ENCODE measurements at places on chromosomes 5 and 9. TPM values are rescaled to one million over a fixed set of nuclear protein-coding genes. Genes with fewer than 3 reads are reported as not detected.
A peak's percentile ranks its signal among the peaks of the same experiment; 100 is the strongest.

- no peak overlapping the region for H3K27ac ChIP-seq
- peaks cover 6% of the 10 kb centered on the region for H3K27me3 ChIP-seq
- no peaks in the 10 kb centered on the region for H3K4me1 ChIP-seq
Observed at GRCh38 chr9:70525519-70525918, 111.1 kb upstream of the KLF9 start.

TAF11L5 gene
- polyA plus RNA-seq, result not detected

GRCh38 chr9:104088416-104088815 lies 5.7 kb upstream of the SMC2 start:
- no peaks in the 10 kb centered on the region for H3K36me3 ChIP-seq
- DNase-seq, result no peak
- no peak overlapping the region for H3K4me3 ChIP-seq
- H3K27me3 ChIP-seq, result no peaks in the 10 kb centered on the region
- no peak overlapping the region for H3K27ac ChIP-seq
- H3K4me1 ChIP-seq, result peaks cover 9% of the 10 kb centered on the region

GRCh38 chr5:137268646-137269045 lies 230.5 kb downstream of the SPOCK1 start:
- H3K36me3 ChIP-seq, result no peaks in the 10 kb centered on the region
- no peak overlapping the region for H3K27ac ChIP-seq
- no peak overlapping the region for H3K4me3 ChIP-seq
- no peaks in the 10 kb centered on the region for H3K4me1 ChIP-seq
- no peaks in the 10 kb centered on the region for H3K27me3 ChIP-seq

DNA sequence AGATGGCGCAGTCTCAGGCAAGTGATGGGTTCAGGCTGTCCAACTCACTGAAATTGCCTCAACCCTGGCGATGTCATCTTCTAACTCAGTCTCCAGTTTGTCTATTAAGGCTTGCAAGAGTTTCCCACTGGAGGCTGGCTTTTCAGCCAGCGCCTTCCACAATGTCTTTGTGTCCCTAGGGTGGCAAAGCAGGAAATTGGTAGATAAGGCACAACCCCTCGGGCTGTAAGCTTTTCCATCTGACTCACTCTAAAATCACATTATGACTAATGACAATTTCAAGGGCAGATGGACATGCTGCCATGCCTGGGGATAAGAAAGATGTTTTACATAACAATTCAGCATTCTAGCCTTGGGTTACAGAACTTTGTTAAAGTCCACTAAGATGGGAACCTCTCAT lies 61.9 kb downstream of the MROH2B start:
- no peaks in the 10 kb centered on the region for H3K27me3 ChIP-seq
- no peak overlapping the region for H3K4me3 ChIP-seq
- no peak for DNase-seq
- H3K4me1 ChIP-seq, result no peaks in the 10 kb centered on the region
- no peaks in the 10 kb centered on the region for H3K36me3 ChIP-seq

DNA sequence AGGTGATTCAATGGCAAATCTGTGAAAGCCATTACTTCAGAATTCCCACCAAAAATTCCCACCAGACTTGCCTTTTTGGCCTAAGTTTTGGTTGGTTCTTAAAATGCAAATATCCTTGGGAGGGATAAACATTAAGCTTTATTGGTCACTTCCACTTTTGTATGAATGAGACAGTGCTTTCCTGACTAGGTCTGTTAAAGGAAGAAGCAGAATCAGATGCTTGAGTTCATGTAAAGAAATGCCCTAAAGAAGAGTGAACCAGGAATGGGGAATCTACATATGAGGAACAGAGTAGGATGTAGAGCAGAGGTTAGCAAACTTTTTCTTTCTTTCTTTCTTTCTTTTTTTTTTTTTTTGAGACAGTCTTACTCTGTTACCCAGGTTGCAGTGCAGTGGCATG lies 129.3 kb downstream of the GCNT1 start:
- no peaks in the 10 kb centered on the region for H3K4me1 ChIP-seq
- no peaks in the 10 kb centered on the region for H3K36me3 ChIP-seq
- H3K4me3 ChIP-seq, result no peak overlapping the region
- H3K27ac ChIP-seq, result no peak overlapping the region

- no peaks in the 10 kb centered on the region for H3K36me3 ChIP-seq
- H3K27me3 ChIP-seq, result peaks cover 22% of the 10 kb centered on the region
- no peaks in the 10 kb centered on the region for H3K4me1 ChIP-seq
- no peak overlapping the region for H3K27ac ChIP-seq
- no peak for DNase-seq
Observed at GRCh38 chr9:123318961-123319421, 37.0 kb upstream of the CRB2 start.

- no peak for DNase-seq
- no peak overlapping the region for H3K4me3 ChIP-seq
- no peaks in the 10 kb centered on the region for H3K4me1 ChIP-seq
- H3K27me3 ChIP-seq, result no peaks in the 10 kb centered on the region
Observed at GRCh38 chr5:43370352-43370751, 41.8 kb downstream of the CCL28 start.

GRCh38 chr5:126482591-126482990 lies 59.4 kb downstream of the GRAMD2B start:
- no peaks in the 10 kb centered on the region for H3K4me1 ChIP-seq
- H3K27ac ChIP-seq, result no peak overlapping the region
- no peak for DNase-seq
- H3K4me3 ChIP-seq, result no peak overlapping the region

DNA sequence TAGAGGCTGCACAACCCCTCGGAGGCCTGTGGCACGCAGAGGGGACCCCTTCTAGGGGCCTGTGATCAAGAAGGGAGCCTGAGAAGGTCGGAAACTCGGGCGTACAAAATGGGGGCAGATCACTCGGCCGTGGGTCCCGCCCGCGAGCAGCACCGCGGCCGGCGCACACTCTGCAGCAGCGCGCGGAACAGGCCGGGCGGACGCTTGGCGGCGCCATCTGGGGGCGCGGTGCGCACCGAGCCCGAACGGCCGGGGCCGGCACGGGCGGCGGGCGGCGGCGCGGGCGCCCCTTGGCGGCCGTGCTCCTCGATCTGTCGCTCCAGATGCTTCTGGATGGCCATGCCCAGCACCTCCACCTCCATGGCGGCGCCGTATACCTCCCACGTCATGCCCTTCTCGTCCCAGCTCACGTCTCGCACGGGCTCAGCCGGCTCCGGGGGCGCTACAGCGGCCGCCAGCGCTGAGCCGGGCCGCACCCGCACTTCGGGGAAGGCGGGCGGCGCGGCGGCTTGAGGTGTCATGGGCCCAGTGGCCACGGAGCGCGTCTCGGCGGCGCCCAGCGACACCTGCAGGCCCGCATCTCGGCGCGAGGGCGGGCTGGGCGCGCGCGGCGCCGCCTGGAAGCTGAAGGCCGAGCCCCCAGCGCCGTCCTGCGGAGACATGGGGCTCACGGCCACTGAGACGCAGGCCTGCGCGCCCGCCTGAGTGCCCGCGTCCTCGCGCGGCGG lies 13.1 kb downstream of the GPRIN1 start:
- H3K27ac ChIP-seq, result no peak overlapping the region
- H3K36me3 ChIP-seq, result peaks cover 4% of the 10 kb centered on the region
- no peak for DNase-seq
- no peaks in the 10 kb centered on the region for H3K4me1 ChIP-seq
- H3K27me3 ChIP-seq, result no peaks in the 10 kb centered on the region

DNA sequence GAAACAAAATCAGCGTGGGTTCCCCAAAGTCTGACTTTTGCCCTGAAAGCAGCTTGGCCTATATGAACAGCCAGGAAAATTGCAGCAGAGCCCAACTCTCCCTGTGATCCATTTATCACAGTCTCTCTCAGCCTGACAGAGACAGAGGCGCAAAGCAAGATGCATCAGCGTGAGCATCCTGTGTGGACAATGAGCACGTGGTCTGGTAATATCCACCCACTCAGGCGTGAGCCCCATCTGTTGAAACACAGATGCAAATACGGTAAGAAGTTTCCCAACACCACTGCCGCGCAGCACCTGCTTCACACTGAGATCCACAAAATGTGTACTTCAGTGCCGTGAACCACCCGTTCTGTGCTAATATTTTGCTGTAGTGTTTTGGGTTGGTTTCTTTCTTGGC lies 114.6 kb downstream of the MRPL36 start:
- no peaks in the 10 kb centered on the region for H3K36me3 ChIP-seq
- no peak for DNase-seq
- no peak overlapping the region for H3K4me3 ChIP-seq
- H3K27ac ChIP-seq, result no peak overlapping the region

GRCh38 chr5:175895686-175896102 lies 24.3 kb downstream of the CPLX2 start:
- no peak overlapping the region for H3K27ac ChIP-seq
- DNase-seq, result peak; percentile 28
- no peak overlapping the region for H3K4me3 ChIP-seq
- H3K36me3 ChIP-seq, result no peaks in the 10 kb centered on the region
- H3K27me3 ChIP-seq, result no peaks in the 10 kb centered on the region

DNA sequence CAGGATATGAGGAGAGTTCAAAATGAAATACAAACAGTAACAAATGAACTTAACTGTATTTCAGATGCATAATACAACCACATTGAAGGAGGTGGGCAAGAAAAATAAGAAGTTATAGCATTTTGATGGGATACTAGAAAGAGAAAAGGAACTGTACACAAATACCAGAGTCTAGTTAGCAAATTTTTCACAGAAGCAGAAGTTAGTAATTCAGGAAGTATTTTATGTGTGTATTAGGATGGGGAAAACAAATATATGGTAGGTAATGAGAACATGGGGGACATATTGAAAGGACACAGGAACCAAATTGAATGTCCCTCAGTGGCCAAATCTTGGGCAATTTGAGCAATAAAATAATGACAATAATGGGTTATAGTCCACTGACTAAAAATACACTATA lies 18.4 kb downstream of the GM2A start:
- H3K4me3 ChIP-seq, result no peak overlapping the region
- peaks cover 5% of the 10 kb centered on the region for H3K4me1 ChIP-seq
- H3K27ac ChIP-seq, result no peak overlapping the region
- no peaks in the 10 kb centered on the region for H3K27me3 ChIP-seq
- H3K36me3 ChIP-seq, result peaks cover 24% of the 10 kb centered on the region

IL9 gene
- polyA plus RNA-seq, result not detected

DNA sequence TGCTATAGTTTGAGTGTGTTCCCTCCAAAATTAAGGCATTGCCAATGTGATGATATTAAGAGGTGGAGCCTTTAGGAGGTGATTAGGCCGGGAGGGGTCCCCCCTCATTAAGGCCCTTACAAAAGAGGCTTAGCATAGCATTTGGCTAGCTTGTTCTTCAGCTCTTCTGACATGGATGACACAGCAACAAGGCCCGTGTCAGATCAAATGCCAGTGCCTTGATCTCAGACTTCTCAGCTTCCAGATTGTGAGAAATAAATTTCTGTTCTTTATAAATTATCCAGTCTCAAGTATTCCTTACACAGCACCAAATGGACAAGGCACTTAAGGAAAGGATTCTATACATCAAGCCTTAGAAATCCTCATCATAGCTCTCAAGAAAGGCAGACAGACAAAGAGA lies 31.8 kb downstream of the SLC38A9 start:
- DNase-seq, result no peak
- peaks cover 12% of the 10 kb centered on the region for H3K4me1 ChIP-seq
- no peaks in the 10 kb centered on the region for H3K27me3 ChIP-seq
- H3K4me3 ChIP-seq, result no peak overlapping the region

- no peaks in the 10 kb centered on the region for H3K27me3 ChIP-seq
- no peaks in the 10 kb centered on the region for H3K4me1 ChIP-seq
- H3K27ac ChIP-seq, result no peak overlapping the region
- DNase-seq, result no peak
- peaks cover 12% of the 10 kb centered on the region for H3K36me3 ChIP-seq
- no peak overlapping the region for H3K4me3 ChIP-seq
Observed at GRCh38 chr9:136074706-136075105, 20.4 kb downstream of the NACC2 start.

- no peaks in the 10 kb centered on the region for H3K27me3 ChIP-seq
- no peaks in the 10 kb centered on the region for H3K36me3 ChIP-seq
- H3K4me1 ChIP-seq, result peaks cover 15% of the 10 kb centered on the region
- DNase-seq, result no peak
Observed at GRCh38 chr9:16708656-16709435, 161.6 kb downstream of the BNC2 start.

DNA sequence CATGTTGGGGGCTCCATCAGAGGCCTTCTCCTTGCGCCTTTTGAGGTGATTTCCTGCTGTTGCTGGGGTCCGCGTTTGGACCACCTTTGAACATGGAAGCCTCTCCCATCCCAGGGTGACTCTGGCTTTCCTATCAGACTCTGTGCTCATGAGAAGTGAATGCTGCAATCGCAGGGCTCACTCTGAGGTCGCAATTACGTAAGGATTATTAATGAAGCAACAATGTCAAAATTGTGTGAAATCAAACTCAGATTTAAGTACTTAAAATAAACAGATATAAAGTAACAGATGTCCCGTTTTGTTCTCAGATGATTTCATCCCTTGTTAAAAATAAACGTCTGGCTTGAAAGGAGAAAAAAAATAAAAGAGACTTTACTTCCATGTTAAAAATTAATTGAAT lies 634.2 kb downstream of the BNC2 start:
- H3K4me3 ChIP-seq, result no peak overlapping the region
- DNase-seq, result no peak
- no peaks in the 10 kb centered on the region for H3K27me3 ChIP-seq

FOXD4L3 gene
- polyA plus RNA-seq, result not detected

DNA sequence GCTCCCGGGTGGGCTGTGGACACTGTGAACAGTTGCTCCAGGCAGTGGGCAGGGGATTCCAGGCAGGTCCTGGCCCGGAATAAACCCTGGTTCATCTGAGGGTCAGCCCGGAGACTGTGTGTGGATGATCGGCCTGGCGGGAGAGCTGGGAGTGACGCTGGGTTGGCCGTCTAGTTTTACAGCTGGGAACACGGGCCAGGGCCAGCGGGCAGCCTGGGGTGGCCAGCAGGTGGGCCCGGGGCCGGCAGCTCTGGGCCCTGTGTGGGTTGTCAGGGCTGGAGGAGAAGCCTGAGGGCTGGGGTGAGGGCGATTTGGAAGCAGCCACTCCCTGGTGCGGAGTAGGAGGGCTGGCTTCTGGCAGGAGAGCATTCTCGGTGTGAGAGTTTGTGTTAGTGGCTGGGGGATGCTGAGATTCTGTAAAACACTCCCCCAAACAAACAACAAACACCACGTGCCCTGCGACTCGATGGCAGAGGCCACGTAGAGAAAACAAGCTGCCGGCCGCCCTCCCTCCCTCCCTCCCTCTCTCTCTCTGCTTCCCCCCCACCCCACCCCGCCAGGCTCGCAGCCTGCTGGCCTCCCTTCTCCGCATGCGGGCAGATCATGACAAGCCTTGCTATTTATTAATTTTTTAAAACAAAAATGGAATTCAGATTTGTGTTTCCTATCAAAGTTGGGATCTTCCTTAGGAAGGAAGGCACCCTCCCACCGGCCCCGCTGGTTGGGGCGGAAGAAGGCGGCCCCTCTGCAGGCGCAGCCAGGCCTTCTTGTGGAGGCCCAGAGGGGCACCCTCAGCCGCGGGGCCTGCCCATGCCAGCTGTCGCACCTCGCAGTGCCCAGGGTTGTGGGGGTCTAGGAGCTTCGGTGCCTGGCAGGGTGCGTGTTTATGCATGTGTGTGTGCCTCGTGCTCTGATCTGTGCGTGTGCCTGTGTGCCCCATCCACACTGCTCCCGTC lies 49.5 kb downstream of the RXRA start:
- no peaks in the 10 kb centered on the region for H3K27me3 ChIP-seq
- H3K27ac ChIP-seq, result peak overlapping the region; percentile 74
- peaks cover 97% of the 10 kb centered on the region for H3K4me1 ChIP-seq
- H3K4me3 ChIP-seq, result peak overlapping the region; percentile 38

ARID3C gene
- polyA plus RNA-seq, result 0.05 TPM

Data from keratinocyte (primary cell).